ENCODE measurements at places on chromosomes 1 and 21. TPM values are rescaled to one million over a fixed set of nuclear protein-coding genes. Genes with fewer than 3 reads are reported as not detected.

- DNase-seq: no peak
Measured at GRCh38 chr1:178055779-178056471, 38.0 kb upstream of the RASAL2 start.

DNA sequence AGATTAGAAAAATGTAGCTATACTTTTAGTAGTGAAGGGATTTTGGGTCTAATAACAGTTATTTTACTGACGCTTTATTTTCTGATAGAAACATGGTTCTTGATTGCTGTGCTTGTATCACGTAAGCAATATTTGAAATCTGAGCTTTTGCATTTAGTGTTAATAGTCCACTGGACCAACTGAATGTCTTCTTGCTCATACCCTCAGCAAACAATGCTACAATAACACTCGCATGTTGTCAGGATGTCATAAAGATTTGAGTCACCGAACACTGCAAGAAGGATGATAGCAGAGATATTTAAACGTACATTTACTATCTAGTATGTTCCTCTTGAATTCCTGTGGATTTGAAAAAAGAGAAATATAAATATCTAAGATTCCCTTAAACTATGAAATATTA is 7.5 kb downstream of the DYRK1A start:
- DNase-seq: no peak

DNA sequence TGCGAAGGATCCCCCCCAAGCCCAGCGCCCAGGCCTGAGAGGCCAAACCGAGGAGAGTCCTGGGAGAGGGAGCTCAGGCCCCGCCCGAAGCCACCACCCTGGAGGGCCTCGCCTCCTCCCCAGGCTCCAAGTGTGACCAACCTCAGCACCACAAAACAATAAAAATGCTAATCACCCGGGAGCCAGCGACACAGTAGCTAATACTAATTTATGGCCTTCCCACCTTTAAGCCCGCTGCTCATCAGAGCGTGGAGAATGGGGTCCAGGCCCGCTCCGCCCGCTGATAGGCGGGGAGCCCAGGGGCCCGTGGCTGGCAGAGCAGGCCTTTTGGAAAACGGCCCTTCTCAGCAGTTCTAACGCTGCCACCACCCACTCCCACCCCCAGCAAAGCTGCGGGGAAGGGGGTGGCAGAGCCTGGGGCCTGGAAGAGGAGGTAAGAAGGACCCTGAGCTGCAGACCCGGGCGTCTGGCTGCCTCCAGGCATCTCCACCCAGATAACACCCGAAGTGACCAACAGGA is 20.4 kb upstream of the TAS1R2 start:
- DNase-seq: no peak

- DNase-seq: no peak
Measured at GRCh38 chr1:3787745-3788605, 8.3 kb downstream of the LRRC47 start.

DNA sequence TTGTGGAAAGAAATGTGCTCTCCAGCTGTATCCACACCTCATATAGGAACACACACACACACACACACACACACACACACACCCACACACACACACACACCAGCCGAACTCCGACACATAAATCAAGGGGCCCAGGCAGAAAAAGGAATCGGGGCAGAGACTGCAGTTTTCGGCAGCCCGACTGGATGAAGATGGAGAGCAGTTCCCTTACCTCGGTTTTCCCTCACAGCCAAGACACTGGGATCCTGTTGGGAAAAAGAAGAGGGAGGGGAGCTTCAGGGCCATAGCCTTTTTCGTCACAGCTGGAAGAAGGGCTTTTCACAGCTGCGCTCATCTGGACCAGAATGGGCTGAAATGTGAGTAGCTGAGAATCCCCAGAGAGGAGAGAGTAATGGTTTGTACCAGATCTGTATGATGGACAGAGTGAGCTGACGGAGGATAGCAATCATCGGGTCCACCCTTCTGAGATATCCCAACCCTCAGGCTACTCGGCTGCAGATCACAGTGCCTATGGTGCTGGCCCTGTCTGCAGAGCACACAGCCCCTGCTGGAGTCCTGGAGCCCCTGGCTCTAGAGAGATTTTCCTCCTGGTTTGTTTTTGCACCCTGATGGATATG is 37.7 kb downstream of the PIK3C2B start:
- DNase-seq: no peak

DNA sequence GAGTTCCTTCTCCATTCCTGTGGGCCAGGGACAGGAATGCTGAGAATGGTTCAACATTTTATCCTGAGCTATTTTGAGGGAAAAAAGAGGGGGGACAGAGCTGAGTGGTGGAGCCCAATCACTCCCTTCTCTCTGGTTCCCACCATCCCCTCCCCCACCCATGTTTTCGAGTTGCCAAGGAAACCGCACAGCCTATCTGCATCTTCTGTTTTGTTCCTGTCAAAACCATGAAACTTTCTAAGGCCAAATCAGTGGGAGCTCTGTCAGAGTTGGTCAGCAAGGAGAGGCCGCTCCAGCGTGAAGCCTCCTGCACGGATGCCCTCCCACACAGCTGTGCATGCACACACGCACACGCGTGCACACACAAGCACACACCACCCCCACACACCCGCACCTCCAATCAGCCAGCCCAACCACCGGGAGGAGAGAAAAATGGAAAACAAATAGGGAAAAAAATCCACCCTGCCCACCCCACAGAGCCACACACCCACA is 54.5 kb upstream of the ATP2B4 start:
- DNase-seq: no peak

DNA sequence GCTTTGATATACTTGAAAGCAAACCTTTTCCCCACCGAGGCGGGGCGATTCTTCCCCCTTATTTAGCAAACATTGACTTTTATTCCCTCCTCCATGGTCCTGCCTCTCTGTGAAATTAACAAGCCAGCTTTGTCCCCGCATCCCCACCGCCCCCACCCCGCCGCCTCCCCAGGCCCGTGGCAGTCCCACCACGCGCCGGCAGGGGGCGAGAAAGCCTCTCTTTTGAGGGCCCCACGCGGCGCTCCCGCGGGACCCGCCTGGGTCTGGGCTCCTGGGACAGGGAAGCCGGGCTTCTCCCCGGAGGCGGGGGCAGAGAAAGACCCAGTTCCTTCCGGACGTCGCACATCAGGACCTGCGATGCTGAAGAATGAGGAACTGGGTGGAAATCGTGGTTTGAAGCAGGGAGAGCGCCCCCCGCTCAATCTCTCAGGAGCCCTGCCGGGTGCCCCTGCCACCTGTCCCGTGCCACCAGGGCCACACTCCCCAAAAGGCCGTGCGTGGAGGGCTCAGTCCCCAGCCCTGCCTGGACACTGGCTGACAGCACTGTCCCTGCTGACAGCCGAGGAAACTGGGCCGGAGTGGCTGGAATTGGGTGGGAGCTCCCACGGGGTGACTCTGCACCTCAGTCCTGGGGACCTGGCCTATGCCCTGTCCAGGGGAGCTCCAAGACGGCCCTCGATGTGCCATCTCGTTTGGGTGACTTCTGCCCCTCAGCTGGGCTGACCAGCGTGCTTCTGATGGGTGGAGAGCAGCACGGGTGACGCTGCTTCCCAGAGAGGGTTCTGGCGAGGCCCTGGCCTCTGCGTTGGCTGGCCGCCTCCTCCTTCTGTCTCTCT is 8.6 kb upstream of the ACTRT2 start:
- peak; percentile 63 for DNase-seq

- DNase-seq: no peak
Measured at GRCh38 chr1:178530502-178530901, 17.6 kb downstream of the TEX35 start.

- no peak for DNase-seq
Measured at GRCh38 chr1:70204139-70204538, 1.2 kb downstream of the LRRC40 start.

DNA sequence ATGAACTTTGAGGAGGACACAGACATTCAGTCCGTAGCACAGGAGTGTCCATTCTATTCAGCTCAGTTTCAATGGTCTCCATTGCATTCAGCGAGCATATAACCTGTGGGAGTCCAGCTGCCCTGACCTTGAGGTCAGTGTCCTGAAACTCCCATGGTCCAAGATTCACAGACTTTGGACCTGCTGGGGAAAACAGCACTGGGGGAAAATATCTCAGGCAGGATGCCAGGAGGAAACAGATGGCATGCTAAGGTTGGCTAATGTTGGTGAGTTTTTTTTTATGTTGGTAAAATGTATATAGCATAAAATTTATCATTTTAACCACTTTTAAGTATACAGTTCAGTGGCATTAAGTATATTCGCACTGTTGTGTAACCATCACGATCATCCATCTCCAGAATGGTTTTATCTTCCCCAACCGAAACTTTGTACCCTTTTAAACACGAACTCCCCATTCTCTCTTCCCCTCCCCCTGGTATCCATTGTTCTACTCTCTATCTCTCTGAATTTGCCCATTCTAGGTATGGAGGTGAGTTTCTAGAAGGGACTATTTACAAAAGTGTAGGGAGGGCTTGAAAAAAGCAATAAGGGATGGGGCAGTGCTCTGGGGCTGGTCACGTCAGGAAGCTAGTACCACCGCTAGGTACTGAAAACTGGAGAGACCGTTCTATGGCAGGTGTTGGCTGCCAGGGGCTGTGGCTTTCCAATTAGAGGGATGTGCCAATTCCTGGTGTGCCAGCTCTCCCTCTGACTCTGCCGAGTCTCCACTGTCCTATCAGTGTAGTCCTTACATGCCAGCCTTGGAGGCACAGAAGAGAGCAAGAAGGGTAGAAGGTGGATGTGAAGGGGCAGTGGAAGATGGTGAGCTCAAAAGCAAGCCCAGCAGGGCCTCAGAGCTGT is 85.3 kb downstream of the FOXD2 start:
- no peak for DNase-seq

GRCh38 chr1:29924017-29924431 is 687.7 kb downstream of the PTPRU start:
- DNase-seq: no peak

- no peak for DNase-seq
Measured at GRCh38 chr1:96060621-96061020, 661.0 kb upstream of the PTBP2 start.

The CD84 gene
- not detected for total RNA-seq

The KRTAP21-2 gene
- total RNA-seq: not detected

The EDN2 gene
- 4.1 TPM for total RNA-seq

The TRIM46 gene
- 6.3 TPM for total RNA-seq

The KCNE1 gene
- total RNA-seq: 1.0 TPM

The LAMTOR2 gene
- total RNA-seq: 43.4 TPM

The SIK1 gene
- 36.1 TPM for total RNA-seq

The LAPTM5 gene
- not detected for total RNA-seq

Measured in mesothelial cell of epicardium (in vitro differentiated cells).